ENCODE measurements at places on chromosomes 2 and 18. TPM values are rescaled to one million over a fixed set of nuclear protein-coding genes. Genes with fewer than 3 reads are reported as not detected.

Gene RHOB
- 146 TPM for total RNA-seq

Gene RUFY4
- not detected for total RNA-seq

Gene TTR
- not detected for total RNA-seq

Gene TUBB8B
- total RNA-seq: not detected

Gene ZDBF2
- total RNA-seq: 12.0 TPM

Gene CABLES1
- total RNA-seq: 4.7 TPM

Gene BBS5
- total RNA-seq: 8.4 TPM

Gene FBXO15
- total RNA-seq: 1.0 TPM

Gene B3GNT2
- 11.0 TPM for total RNA-seq

Gene ERMN
- 0.52 TPM for total RNA-seq

Gene SNRNP200
- 60.5 TPM for total RNA-seq

Gene DSG1
- not detected for total RNA-seq

Gene NPAS2
- total RNA-seq: 7.8 TPM

Gene BCL11A
- 4.2 TPM for total RNA-seq

Gene CRYGC
- total RNA-seq: not detected

Gene HAAO
- 4.2 TPM for total RNA-seq

Gene ELP2
- 156 TPM for total RNA-seq

Gene MALL
- total RNA-seq: 8.9 TPM

Data from skeletal muscle tissue (tissue), 5 donors.